Lung microvascular endothelial cell (primary cell): ENCODE measurements at places on chromosomes 13 and 19. TPM values are rescaled to one million over a fixed set of nuclear protein-coding genes. Genes with fewer than 3 reads are reported as not detected.

GRCh38 chr19:16374436-16374835 lies 49.8 kb downstream of the KLF2 start:
- no peak for DNase-seq

DNA sequence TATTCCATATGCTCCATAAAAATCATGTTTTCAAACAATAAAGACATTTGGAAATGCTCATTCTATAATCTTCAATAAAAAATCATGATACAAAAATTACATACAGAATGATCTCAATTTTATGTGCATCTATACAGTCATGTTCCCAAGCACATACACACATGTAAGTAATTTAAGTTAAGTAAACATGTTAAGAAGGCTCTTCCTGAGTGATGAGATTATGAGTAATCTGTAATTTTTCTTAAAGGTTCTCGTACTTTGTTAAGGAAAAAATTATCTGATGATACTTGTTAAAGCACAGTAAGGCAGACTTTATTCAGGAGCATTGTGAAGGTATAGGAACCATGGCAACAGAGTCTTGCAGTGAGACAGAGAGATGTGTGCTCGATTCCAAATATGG lies 30.0 kb upstream of the DLEU7 start:
- no peak for DNase-seq

The PPM1N gene
- 1.3 TPM in 1 of 2 replicates, not detected in the other for total RNA-seq

The RDH8 gene
- total RNA-seq, result not detected in 2 replicates
